ENCODE measurements at places on chromosomes 13 and 19.

DNA sequence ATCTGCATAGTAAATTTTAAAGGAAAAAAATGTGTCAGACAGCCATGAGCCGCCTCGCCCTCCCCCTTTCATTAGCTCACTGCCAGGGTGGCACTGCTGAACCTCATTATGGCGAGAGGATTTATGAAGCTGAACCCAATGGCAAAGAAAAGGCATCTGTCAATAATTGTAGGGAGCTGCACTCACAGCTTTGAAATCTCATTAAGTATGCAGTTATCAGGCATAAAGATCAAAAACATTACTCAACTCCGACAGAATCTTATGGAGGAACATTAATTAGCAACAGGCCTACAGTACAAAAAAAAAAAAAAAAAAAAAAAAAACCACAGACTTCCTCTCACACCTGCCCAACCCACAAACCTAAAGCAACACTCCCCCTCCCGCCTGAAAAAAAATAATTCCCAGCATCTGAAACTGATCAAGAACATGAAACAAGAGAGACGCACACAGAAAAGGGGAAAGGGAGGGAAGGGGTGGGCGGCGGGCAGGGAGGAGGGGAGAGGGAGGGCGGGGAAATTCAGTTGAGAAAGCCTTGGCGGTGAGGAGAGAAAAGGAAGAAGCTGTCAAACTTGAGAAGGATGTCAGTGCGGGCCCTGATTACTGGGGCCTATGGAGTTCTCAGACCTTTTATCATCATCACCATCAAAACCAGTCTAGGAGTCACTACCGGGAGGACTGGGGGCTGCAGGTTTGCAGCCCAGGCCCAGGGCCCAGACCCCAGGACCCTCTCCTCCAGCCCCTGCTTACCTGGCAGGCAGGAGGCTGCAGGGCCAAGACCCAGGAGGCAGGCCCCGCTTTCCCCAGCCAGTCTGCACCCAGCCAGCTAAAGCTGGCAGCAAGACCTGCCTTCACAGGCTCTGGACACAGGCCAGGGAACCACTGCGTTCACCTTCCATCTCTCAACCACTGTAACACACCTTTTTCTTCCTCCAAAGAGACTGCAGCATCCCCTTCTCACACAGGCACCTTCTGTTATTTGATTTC, 8.9 kb downstream of the TSHZ3 start:
- no peak for DNase-seq

DNA sequence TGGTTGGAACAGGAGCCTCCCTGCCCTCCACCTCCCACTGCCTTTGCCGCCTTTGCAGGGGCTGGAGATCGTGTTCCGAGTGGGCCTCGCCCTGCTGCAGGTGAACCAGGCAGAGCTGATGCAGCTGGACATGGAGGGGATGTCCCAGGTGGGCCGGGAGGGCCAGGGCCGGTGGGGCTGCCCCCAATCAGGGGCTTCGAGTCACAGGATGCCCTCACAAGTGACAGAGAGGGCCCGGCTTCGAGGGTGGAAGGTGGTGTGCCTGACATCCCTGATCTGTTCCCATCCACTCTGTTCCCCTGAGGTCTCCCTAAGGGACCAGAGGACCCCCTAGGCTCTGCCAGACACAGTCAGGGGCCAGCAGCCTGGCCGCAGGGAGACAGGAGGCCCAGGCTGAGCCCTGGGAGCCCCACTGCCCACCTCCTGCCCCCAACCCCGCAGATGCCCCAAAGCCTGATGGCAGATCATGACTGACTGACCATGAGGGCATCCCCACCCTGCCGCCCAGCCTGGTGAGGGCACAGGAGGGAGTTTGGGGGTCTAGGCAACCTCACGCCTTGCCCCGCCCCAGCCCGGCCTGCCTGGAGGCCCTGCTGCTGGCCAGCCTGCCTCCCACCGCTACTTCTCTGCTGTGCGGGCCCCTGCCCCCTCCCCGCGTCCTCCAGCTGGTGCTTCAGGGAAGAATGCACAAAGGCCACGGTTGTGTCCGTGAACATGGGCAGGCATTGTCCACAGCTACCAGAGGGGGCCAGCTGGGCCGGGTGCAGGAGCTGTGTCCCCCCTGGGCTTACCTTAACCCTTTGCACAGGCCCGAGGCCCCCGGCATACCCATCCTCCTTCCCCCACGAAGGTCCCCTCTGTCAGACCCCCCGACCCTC, 21.8 kb downstream of the EVI5L start:
- DNase-seq: no peak

GRCh38 chr19:39264306-39265290, 3.6 kb upstream of the IFNL2 start:
- no peak for DNase-seq

GRCh38 chr19:49681830-49682229, 4.8 kb downstream of the PRMT1 start:
- no peak for DNase-seq

- DNase-seq: no peak
Measured at GRCh38 chr13:39597838-39598237, 5.2 kb downstream of the LHFPL6 start.

- peak; percentile 82 for DNase-seq
Measured at GRCh38 chr19:18932216-18932841, 8.7 kb downstream of the HOMER3 start.

DNA sequence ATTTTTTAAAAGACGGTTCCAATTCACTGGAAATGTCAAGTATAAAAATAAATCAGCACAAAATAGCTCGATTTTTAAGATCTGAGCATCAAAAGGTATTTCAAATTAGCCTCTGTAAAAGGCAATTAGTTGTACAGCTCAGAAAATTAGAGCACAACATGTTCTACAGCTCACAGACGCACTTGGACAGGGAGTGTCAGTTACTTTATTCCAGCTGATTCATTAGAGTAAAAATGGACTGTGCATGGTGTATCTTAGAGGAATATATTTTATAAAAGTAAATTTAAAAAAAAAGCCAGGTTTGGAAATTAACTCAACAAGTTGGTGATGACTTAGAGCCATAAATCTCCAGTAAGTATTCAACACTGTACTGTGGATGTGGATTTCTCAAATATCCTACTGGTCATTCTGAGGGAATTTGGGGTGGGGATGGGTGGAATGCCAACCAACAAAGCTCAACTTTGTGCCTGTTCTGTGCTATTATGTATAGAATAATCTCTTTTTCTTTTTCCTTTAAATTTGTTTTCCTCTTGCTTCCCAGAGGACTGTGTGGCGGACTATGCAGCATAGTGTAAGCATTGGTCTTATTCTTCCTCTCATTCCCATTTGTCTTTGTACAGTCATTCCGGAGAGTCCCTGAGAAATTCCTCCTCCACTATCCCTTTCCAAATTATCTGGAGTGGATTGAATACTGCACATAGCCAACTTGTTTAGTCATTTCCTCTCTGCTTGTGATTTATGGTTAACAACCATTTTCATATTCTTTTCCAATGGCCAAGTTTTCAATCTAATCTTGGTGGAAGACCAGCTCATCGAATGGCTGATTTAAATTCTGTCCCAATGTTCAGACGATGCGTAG, 169.3 kb downstream of the DCT start:
- no peak for DNase-seq

DNA sequence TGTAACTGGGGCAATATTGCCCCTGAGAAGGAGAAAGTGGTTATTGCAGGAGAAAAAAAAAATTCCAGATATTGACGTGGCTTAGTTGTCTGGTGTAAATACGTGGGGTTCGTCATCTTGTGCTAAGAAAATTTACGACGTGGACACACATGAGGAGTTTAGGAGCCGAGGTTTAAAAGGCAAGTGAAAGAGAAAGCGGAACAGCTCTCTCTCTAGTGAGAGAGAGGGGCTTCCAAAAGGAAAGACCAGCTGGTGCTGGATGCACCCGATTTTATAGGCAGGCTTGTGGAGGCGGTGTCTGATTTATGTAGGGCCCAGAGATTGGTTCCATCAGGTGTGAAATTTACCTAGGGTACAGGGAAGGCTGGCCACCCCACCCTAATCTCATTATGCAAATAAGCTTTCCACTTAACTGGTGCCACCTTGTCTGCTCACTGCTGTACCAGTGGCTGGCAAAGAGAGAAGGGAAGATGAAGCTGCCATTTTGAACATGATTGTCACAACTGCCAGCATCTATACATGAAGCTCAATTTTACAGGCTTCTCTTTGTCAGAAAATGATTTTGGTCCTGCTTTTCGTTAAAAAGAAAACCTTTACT, 845.1 kb downstream of the DACH1 start:
- DNase-seq: no peak

DNA sequence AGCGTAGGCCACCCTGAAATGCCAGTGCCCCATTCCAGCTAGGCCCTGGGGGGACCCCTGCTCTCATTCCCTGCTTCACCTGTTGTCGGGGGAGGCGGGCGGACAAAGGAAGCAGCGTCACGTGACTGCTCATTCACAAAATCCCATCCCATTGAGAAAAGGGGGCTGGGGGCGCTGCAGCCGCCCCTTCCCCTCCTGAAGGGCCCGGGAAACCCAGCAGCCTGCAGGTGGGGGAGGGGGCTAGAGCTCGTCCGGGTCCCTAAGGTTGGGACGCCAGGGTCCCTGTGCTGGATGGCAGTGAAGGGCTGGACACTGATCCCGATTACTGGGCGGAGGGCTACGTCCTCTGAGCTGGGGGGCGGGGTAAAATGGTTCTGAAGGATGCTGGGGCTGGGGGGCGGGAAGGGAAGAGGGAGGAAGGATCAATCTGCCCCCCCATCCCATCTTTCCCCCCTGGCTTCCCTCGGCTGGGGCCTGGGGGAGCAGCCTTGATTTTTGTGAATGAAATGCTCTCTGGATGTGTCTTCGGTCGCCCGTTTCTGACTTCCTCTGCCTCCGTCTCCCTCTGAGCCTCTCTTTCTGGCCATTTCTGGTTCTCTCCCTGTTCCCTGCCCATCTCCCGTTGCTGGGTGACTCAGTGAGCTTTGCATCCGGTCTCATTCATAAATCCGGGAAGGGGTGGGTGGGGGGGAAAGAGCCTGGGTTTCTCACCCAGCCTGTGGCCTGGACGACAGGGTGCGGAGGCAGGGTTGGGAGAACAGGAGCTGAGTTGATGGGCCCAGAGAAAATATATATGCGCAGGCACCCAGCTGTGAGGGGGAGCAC, 816 bp downstream of the SPRED3 start:
- no peak for DNase-seq

- DNase-seq: no peak
Measured at GRCh38 chr13:109858319-109858718, 71.9 kb upstream of the IRS2 start.

DNA sequence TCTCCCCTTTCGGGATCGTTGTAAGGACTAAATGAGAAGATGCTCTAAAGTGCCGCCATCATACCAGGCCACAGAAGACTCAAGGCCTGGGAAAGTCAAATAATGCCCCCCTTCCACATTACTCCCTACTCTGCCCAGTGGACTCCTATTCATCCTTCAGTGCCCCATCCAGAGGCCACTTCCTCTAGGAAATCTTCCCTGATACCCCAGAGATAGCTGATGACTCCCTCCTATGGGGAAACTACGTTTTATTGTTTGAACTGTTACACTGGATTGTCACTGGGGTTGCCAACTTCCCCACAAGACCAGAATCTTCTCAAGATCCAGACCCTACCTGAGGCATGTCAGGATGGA, 14.2 kb downstream of the MEIS3 start:
- no peak for DNase-seq

DNA sequence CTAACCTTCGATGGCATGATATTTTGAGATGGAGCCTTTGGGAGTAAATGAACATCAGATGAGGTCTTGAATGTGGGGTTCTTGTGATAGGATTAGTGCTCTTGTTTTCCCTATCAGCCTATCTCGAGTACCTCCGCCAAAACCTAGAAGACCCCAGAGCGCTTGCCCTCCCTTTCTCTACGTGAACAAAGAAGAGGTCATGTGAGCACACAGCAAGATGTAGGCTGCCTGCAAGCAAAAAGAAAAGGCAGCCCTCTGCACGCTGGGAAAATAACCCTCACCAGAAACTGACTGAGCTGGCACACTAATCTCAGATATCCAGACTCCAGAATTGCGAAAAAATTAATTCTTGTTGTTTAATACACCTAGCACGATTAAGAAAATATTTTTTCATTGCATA, 799.8 kb upstream of the SLC10A2 start:
- DNase-seq: no peak

- DNase-seq: no peak
Measured at GRCh38 chr19:5964816-5965565, 12.9 kb downstream of the RANBP3 start.

DNA sequence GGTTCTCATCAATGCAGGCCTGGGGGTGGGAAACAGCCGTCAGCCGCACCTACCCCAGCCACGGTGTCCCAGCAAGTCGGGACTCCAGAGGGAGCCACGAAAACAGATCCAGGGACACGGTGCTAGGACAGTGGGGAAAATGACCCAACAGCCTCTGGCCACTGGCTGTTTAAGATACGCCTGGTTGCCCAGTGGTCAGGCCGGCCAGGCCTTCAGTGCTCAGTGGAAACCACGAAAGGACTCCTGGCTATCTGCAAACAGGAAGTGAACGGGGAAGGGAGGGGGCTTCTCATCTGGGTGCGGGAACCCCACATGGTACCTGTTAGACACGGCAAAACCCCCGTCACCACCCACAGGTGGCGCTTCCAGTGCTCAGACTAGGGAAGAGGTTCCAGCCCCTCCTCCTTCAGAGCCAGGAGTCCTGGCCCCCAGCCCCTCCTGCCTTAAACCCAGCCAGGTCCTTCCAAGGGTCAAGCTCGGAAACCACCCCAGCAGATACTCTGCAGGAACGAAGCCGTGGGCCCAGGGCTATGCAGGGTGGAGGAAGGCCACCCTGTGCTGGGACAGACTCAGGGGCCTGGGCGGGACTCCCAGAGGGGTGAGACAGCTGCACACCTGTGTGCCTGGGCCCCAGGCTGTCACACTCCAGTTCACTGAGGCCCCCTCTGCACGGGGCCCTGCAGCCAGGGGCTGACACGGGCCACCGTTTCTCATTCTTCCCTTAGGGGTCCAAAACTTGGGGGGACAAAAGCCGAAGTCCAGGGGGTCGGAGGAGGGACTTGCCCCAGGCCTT, 4.5 kb downstream of the PPP1R12C start:
- DNase-seq: no peak

DNA sequence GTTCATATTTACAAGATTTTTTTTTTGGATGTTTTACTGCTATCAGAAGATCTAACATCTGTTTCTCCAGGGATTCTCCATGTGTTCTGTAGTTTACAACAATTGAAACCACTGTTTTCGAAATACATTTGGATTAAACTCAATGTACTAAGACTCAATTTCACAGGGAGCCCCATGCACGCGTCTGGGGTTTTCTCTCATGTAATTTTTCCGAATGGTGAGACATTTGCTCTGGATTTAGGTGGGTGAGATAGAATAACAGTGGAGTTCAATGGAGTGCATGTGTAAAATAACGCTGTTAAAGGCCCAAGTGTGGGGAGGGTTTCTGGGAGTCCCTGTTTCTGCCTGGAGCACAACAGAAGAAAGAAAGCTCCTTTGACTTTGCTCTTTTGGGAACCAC, 330.3 kb downstream of the TSHZ3 start:
- DNase-seq: no peak
